Suprapubic skin (tissue), 4 donors: ENCODE measurements at places on chromosomes 4 and X. TPM values are rescaled to one million over a fixed set of nuclear protein-coding genes. Genes with fewer than 3 reads are reported as not detected.

DNA sequence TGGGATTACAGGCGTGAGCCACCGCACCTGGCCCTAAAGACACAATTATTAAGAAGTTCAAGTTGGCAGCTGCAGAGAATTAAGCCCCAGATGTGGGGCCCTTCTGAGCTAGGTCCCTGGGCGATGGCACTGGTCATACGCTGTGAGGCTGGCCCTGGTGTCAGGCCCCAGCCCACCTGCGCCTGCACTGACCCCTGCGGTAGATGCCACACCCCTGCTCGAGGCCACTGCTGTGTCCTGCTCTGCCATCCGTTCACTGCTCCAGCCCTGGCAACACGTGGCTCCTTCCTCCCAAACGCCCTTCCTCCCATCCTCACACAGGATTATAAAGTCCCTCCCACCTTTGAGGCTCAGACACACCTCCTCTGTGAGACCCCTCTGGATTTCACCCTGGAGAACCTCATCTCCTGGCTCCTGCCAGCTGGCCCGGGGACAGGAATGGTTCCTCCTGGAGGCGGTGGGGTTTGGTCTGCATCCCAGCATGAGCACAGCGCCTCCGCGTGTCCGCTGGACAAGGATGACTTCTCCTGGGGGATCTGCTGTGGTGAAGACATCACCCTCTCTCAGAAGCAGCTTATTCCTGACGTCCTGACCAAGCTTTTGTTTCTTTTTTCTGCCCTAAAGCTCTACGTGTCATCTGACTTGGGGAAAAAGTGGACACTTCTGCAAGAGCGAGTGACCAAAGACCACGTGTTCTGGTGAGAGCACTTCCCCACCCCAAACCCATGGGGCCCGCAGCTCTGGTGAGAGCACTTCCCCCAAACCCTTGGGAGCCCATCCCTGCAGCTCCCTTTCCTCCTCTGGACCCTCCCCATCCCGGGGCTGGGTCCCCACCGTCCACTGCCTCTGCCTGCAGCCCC, 219.0 kb upstream of the PSAPL1 start:
- DNase-seq: no peak

GRCh38 chrX:84188320-84188834, 378 bp upstream of the RPS6KA6 start:
- no peak for DNase-seq

CENPI gene
- total RNA-seq: 0.64 TPM

DNA sequence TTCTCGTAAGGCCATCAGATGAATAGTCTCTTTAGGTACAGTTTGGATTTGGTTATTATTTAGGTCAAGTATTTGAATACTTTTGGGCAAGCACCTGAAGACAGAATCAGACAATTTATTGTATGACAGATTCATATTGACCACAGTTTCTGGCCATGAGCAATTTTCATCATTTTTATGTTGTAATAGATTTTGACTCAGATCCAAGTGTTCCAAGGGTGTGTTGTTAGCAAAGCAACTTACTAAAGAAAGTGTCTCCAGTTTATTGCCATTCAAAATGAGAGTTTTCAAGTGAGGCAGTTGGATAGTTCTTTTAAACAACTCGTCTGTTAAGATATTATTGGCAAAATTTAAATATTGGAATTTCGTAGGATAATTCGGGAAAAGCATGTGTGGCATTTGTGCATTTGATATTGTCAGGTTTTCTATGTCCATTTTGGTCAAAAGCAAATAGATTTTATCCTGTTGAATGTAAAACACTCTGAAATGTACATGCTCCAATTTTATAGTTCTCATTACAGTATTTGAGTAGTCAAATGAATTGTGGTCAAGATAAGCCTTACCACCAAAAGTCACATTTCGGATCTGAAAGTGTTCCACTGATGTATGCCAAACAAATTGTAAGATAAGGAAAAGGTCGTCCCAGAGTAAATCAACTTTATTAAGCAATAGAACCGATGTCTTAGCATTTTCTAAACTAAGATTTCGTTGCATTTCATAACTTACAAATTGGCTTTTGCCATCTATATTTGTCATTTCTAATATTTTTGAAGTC, 8.4 kb downstream of the TLR10 start:
- DNase-seq: no peak

PAK3 gene
- total RNA-seq: 4.0 TPM

KIT gene
- total RNA-seq: 72.7 TPM

- DNase-seq: no peak
These were observed 53.1 kb downstream of the ARHGEF38 start for GRCh38 chr4:105605493-105605892.

- DNase-seq: no peak
These were observed 66.1 kb downstream of the TBC1D9 start for GRCh38 chr4:140690093-140690492.

ARL13A gene
- total RNA-seq: not detected

- no peak for DNase-seq
These were observed 563.9 kb downstream of the GRXCR1 start for GRCh38 chr4:43456383-43456782.
